ENCODE measurements at places on chromosomes 7 and 10. TPM values are rescaled to one million over a fixed set of nuclear protein-coding genes. Genes with fewer than 3 reads are reported as not detected.

The C10orf62 gene
- not detected for total RNA-seq

The TRPV6 gene
- total RNA-seq, result 0.74 TPM

The PIP gene
- not detected for total RNA-seq

The HABP2 gene
- total RNA-seq, result not detected

The PHYHIPL gene
- total RNA-seq, result 0.85 TPM

The NRCAM gene
- total RNA-seq, result 9.7 TPM

The KLF14 gene
- total RNA-seq, result 0.32 TPM

The LRMDA gene
- 17.7 TPM for total RNA-seq

The GRM8 gene
- 0.48 TPM for total RNA-seq

The ANKRD1 gene
- total RNA-seq, result 6.8 TPM

The SFRP5 gene
- 1.1 TPM for total RNA-seq

The VIPR2 gene
- 2.0 TPM for total RNA-seq

The ZNF804B gene
- 1.2 TPM for total RNA-seq
